Caco-2 (cell line): ENCODE measurements at places on chromosomes 3 and 15. TPM values are rescaled to one million over a fixed set of nuclear protein-coding genes. Genes with fewer than 3 reads are reported as not detected.

Gene AMIGO3
- not detected in 2 replicates for total RNA-seq

Gene GRM7
- total RNA-seq, result not detected in 2 replicates

DNA sequence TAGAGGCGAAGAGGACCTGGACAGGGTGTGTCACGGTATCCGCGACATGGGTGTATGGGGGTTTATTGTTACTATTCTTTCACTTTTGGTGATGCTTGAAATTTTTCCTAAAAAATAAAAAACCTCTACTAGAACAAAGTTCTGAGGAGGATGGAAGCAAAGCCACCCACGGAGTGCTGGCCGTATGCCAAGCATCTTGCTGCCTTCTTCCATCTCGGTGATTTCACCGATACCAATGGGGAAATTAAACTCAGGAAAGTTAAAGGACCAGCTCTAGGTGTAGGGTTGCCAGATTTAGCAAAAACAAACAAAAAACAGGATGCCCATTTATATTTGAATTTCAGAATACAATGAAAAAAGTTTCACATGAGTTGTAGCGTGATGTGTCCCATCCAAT, 33.9 kb downstream of the SMAD6 start:
- H3K36me3 ChIP-seq, result no peaks in the 10 kb centered on the region
- H3K4me3 ChIP-seq, result no peak overlapping the region
- no peak overlapping the region for H3K27ac ChIP-seq

GRCh38 chr15:57224664-57225063, 151.6 kb upstream of the CGNL1 start:
- no peak for DNase-seq
- no peaks in the 10 kb centered on the region for H3K36me3 ChIP-seq
- H3K4me3 ChIP-seq, result no peak overlapping the region
- no peaks in the 10 kb centered on the region for H3K27me3 ChIP-seq
- no peak overlapping the region for H3K27ac ChIP-seq

Gene LRRC57
- 19.3 and 28.8 TPM in 2 replicates for total RNA-seq

DNA sequence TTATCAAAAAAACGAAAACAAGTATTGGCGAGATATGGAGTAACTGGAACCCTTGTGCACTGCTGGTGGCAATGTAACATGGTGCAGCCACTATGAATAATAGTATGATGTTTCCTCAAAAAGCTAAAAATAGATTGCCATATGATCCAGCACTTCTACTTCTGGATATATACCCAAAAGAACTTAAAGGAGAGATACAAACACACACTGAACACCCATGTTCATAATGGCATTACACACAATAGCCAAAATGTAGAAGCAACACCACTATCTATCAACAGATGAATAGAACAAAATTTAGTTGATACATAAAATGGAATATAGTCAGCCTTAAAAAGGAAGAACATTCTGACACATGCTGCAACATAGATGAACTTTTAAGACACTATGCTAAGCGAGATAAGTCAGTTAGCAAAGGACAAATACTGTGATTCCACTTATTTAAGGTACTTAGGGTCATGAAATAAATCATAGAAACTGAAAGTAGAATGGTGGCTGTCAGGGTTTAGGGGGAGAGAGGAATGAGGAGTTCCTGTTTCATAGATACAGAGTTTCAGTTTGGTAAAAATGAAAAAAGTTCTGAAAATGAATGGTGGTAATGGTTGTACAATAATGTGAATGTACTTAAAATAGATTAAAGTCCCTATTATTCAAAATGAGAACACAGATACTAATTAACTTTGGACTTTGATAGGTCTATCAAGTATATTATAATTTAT, 59.4 kb upstream of the IMPG2 start:
- no peaks in the 10 kb centered on the region for H3K36me3 ChIP-seq
- no peak overlapping the region for H3K27ac ChIP-seq
- H3K4me1 ChIP-seq, result peaks cover 22% of the 10 kb centered on the region
- H3K27me3 ChIP-seq, result no peaks in the 10 kb centered on the region
- H3K4me3 ChIP-seq, result no peak overlapping the region

Gene PSTPIP1
- total RNA-seq, result not detected in 2 replicates

Gene CAMK2N2
- total RNA-seq, result 0.46 and 0.66 TPM in 2 replicates

Gene NIT2
- total RNA-seq, result 59.7 and 64.1 TPM in 2 replicates

GRCh38 chr3:31103623-31104180, 209.2 kb upstream of the GADL1 start:
- H3K27me3 ChIP-seq, result no peaks in the 10 kb centered on the region
- H3K27ac ChIP-seq, result no peak overlapping the region
- no peak overlapping the region for H3K4me3 ChIP-seq
- H3K36me3 ChIP-seq, result no peaks in the 10 kb centered on the region
- no peaks in the 10 kb centered on the region for H3K4me1 ChIP-seq
- no peak for DNase-seq

Gene CRABP1
- 113 and 116 TPM in 2 replicates for total RNA-seq

DNA sequence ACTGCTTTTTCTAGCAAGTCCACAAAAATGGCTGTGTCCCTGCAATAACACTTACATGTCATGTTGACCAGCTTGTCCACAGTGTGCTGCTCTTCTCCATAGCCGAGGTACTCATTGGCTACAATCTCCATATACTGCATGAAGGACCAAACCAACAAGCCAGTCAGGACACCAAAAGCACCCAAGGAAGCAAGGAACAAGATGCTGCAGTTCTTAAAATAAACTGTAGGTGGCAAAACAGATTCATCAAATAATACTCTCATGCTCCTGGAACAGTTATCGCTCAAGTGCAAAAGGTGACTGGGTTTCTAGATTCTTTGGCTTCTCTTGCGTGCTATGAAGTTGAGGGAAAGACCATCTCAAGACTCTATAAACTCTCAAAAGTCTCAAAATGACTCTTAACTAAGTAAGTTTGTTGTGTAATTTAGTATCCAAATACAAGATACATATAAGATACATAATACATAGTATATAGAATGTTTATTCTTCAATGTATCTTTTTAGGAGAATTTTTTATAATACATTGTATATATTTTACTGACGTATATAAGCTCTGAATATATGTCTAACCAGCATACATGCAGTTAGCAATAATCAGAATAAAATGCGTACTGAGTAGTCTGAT, 57.0 kb downstream of the NEK10 start:
- H3K4me3 ChIP-seq, result no peak overlapping the region
- H3K36me3 ChIP-seq, result no peaks in the 10 kb centered on the region
- peaks cover 3% of the 10 kb centered on the region; the same call in 1 of the 2 replicates for H3K4me1 ChIP-seq
- no peaks in the 10 kb centered on the region for H3K27me3 ChIP-seq
- no peak overlapping the region for H3K27ac ChIP-seq

Gene ECE2
- total RNA-seq, result not detected in 2 replicates

DNA sequence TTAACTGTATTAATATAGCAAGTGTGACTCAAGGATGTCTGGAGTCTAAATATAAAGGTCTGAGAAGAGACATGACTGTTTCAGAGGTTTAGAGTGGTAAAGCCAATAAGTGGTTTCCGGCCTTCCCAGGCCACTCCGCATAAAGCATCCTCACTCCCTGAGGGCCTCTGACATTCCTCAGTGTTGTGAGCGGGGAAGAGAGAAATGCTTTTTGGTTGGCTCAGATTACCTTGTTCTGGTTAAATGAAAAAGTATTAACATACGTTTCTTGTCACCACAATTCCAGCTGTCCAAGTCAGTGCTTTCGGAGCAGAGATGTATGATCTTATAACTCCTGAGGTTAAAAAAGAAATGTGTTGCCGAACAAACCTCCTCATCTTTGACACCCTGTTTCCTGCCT, 103.8 kb downstream of the RBMS3 start:
- no peaks in the 10 kb centered on the region for H3K4me1 ChIP-seq
- no peak for DNase-seq
- no peaks in the 10 kb centered on the region for H3K36me3 ChIP-seq
- no peak overlapping the region for H3K4me3 ChIP-seq
- H3K27ac ChIP-seq, result no peak overlapping the region

Gene TMEM207
- 0.65 TPM in 1 of 2 replicates, not detected in the other for total RNA-seq

DNA sequence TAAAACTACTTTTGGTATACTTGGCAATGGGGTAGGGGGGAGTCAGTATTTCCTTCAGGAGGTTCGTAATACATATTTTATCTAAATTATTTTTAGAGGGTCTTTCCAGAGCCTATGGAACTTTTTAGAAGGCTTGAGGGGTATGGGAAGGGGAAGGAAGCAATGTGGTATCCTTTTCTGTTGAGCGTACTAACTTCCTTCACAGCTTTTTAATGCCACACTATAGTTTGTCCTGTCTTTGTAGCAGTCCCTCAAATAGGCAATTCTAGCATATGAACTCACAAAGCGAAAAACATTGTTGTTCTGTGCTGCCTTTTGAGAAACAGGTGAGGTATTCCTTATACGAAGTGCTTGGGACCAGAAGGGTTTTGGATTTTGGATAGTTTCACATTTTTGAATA, 22.3 kb upstream of the P2RY13 start:
- H3K27me3 ChIP-seq, result no peaks in the 10 kb centered on the region
- no peaks in the 10 kb centered on the region for H3K36me3 ChIP-seq
- no peaks in the 10 kb centered on the region for H3K4me1 ChIP-seq
- no peak overlapping the region for H3K27ac ChIP-seq
- DNase-seq, result no peak

- no peak overlapping the region for H3K4me3 ChIP-seq
- H3K4me1 ChIP-seq, result peaks cover 22% of the 10 kb centered on the region
- DNase-seq, result no peak
- no peak overlapping the region for H3K27ac ChIP-seq
These were observed 633.1 kb upstream of the TBL1XR1 start for GRCh38 chr3:177830411-177830849.

Gene C2CD4A
- total RNA-seq, result 0.11 and 0.19 TPM in 2 replicates

Gene ZPLD1
- not detected in 2 replicates for total RNA-seq

Gene RAB6B
- total RNA-seq, result 2.5 and 3.2 TPM in 2 replicates

DNA sequence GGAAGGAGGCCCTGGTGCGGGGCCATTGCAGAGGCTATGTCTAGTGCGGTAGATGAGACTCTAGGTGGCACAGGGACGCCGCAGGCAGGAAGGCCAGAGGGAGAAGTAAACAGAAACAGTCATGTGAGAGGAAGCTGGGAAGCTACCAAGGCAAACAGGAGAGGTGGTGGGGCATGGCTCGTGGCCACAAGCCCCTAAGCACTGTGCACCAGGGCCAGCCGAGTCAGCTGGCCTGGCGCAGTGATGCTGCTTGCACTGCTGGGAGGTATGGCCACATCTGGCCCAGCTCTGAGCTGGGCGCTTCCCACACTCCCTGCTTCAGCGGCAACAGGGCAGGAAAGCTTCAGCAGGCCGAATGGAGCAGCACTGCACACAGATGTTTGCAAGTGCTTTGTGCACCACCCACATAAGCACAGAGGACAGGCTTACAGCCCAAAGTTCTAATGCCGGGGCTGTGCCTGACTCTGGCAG, 76.6 kb downstream of the SRGAP3 start:
- H3K36me3 ChIP-seq, result no peaks in the 10 kb centered on the region
- no peak overlapping the region for H3K4me3 ChIP-seq
- H3K4me1 ChIP-seq, result no peaks in the 10 kb centered on the region

DNA sequence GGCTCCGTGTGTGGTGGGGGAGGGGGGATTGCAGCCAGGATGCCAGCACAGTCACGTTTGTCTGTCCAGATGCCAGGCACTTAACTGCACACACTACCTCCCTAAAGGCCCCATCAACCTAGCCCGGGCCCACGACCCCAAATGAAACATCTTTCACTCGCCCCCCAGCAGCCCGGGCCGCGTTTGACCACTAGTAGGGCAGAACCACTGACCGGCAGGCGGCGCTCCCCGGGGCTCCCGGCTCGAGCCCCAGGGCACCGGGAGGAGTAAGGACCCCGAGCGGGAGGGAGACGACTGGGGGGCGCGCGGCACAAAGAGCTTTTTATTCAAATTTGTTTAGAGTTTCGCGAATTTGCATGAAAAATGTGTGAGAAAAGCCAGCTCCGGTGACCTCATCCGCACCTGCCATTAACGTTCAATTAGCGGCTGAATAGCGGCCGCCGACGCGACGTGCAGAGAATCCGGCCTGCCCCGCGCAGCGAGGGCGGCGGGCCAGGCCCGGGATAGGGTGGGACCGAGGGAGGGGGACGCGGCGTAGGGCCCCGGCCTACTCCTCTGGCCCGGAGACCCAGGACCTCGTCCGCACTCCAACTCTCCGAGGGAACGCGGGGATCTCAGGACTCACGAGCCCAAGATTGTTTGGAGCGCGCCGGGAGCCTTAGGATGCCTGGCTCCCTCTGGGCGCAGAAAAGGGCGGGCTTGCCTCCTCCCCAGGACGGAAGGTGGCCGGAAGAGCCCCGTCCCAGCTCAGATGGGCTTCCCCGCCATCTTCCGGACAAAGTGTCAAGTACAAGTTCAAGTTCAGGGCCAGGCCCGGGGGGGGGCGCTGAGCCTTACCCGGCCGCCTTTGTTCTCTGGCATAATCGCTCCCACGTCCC, 64.9 kb upstream of the POLG start:
- peak overlapping the region; percentile 26 for H3K4me3 ChIP-seq
- no peaks in the 10 kb centered on the region for H3K36me3 ChIP-seq
- DNase-seq, result peak; percentile 16
- H3K4me1 ChIP-seq, result no peaks in the 10 kb centered on the region

Gene CAV3
- total RNA-seq, result not detected in 2 replicates

Gene SACM1L
- 51.0 and 53.5 TPM in 2 replicates for total RNA-seq

- no peaks in the 10 kb centered on the region for H3K36me3 ChIP-seq
- H3K27me3 ChIP-seq, result no peaks in the 10 kb centered on the region
- H3K4me3 ChIP-seq, result no peak overlapping the region
- no peak overlapping the region for H3K27ac ChIP-seq
- no peak for DNase-seq
These were observed 29.9 kb downstream of the AP3S2 start for GRCh38 chr15:89863918-89864317.

DNA sequence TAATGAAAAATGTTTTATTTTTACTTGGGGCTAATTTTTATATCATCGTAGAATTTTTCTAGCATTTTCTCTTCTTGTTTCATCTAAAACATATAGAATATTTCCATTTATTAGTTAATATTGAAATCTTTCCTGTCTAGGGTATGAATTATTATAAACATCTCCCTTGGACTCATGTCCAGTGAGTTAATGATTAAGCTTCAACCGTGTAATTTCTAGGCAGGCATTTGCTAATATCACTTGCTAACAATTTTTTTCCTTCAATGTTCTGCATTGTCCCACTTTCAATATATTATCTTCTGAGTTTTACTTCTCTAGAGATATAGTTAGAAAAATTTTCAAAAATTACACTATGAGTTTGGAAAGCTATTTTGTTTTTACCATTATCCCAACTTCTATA, 1371.6 kb upstream of the EPHA6 start:
- H3K4me3 ChIP-seq, result no peak overlapping the region
- no peaks in the 10 kb centered on the region for H3K27me3 ChIP-seq
- no peak for DNase-seq
- H3K27ac ChIP-seq, result no peak overlapping the region
- no peaks in the 10 kb centered on the region for H3K4me1 ChIP-seq

- H3K27ac ChIP-seq, result no peak overlapping the region
- H3K36me3 ChIP-seq, result no peaks in the 10 kb centered on the region
- no peak overlapping the region for H3K4me3 ChIP-seq
- H3K27me3 ChIP-seq, result no peaks in the 10 kb centered on the region
- H3K4me1 ChIP-seq, result no peaks in the 10 kb centered on the region
- DNase-seq, result no peak
These were observed 844 bp downstream of the IMPG2 start for GRCh38 chr3:101319531-101319930.

GRCh38 chr3:28575746-28576613, 227.4 kb upstream of the AZI2 start:
- no peak for DNase-seq
- no peak overlapping the region for H3K27ac ChIP-seq
- no peaks in the 10 kb centered on the region for H3K4me1 ChIP-seq
- H3K4me3 ChIP-seq, result no peak overlapping the region
